ENCODE measurements at places on chromosomes 13 and 19. TPM values are rescaled to one million over a fixed set of nuclear protein-coding genes. Genes with fewer than 3 reads are reported as not detected.

DNA sequence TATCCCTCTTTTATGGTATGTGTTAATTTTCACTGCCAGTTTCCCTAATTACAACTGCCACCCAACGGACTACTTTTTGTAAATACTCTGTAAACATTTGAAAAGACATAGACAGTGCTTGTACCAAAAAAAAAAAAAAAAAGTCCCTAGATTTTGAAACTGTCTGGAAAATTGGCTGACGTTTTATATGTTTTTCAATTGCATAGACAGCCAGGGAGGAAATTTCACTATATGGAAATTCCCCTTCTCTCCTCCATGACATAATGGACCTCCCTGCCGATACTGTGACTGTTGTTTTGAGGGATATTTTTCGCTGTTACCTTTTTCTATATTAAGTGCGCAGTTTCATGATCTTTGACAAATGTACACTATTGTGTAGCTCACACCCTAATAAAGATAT lies 43.4 kb downstream of the C13orf42 start:
- no peak for DNase-seq

GRCh38 chr19:1231729-1232637 lies 5.8 kb downstream of the CBARP start:
- DNase-seq = no peak

FXYD7 gene
- total RNA-seq = not detected

GRCh38 chr19:45968626-45969025 lies 5.0 kb downstream of the NOVA2 start:
- DNase-seq = no peak

OLFM2 gene
- 2.7 TPM for total RNA-seq

PRR12 gene
- total RNA-seq = 0.36 TPM

SERTAD3 gene
- total RNA-seq = 23.3 TPM

GRCh38 chr13:109881961-109882558 lies 95.7 kb upstream of the IRS2 start:
- DNase-seq = no peak

DNA sequence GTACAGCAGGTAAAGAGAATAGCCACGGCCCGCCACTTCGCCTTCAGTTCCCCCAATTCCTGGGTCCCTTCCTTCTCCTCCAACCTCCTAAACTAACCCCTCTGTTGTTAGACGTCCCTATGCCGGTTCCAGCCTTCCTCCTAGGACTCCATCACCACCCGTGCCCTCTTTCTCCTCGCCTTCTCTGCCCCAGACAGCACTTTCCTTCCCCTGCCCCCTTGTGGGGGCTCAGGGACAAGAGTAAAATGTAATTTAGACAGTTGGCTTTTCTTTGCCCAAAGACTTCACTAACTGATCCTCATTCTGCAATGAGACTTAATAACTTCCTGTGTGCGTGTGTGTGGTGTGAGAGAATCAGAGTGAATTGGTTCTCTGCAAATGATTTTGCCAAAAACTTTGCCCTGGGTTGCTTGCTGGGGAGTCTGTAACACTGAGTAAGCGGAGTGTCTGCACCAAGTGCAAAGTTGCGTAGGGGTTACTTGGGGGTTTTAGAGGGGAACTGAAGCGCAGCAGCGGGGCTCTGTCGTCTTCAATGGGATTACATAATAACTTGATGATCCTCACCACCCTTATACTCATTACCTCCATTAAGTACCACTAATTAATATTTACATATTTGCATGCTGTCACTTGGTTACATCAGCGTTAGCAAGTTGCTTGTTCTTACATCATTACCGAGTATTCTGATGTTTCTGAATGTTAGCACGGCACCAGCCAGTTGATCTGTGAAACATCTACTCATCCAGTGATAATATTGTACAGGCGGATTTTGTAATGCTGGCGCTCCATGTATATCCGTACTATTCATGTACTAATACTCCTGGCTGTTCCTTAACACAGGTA lies 19.9 kb upstream of the SGCG start:
- DNase-seq = no peak

COX7A1 gene
- total RNA-seq = 1.1 TPM

IL4I1 gene
- 0.36 TPM for total RNA-seq

DNA sequence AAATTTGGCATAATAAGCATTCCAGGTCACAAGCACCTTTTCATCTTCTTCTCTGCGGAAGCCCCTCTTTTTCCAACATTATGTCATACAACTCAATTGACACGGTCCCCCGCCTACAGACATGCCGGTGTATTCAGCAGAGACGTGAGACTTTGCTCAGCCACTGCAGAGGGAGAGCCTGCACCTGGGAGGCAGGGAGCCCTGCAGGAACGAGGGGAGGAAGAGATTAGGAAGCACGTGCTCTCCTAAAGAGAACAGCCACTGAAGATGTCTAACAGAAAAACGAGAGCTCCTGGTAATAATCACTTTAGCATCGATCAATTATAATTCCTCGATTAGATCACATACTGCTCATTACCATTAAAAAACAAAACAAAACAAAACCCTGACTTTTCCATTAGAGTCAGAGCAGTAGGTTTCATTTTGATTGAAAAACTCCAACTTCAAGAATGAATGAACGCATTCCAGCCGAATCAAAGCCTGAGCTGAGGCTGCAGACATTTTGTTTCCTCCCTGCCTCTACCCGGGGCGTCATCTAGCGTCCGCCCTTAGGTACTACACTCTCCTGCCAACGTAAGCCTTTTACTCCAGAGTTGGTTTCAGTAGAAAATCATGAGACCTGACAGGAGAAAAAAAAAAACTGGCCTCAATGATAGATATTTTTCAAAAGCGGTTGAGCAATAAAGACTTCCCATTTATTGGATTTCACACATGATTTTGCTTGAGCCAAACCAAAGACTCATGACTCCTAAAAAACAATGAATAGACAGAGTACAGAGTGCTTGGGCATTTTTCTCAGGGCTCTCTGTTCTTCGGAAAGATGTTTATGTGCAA lies 194.5 kb downstream of the KATNAL1 start:
- DNase-seq = peak; percentile 85

- DNase-seq = peak; percentile 14
Measured at GRCh38 chr13:45718063-45718462, 15.9 kb downstream of the CBY2 start.
